Gastrocnemius medialis (tissue), 4 donors: ENCODE measurements at places on chromosomes 2 and 18. TPM values are rescaled to one million over a fixed set of nuclear protein-coding genes. Genes with fewer than 3 reads are reported as not detected.

DNA sequence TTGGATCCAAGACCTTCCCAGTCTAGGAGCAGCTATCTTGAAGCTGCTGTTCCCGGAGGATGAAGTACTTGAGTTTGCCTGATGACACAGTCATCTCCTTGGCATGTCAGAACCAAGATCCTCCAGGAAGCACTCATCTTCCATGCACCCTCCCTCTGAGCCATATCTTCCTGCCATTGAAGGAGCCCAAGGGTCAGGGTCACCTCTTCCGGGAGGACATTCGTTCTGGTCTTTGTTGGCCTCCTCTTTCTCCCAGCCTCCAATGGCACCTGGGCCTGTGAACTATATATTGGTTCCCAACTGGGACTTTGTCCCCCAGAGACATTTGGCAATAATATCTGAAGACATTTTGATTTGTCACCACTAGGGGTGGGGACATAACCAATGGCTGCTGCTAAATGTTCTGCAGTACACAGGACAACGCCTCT is 4.2 kb upstream of the MYO7B start:
- DNase-seq, result no peak
- H3K36me3 ChIP-seq, result no peaks in the 10 kb centered on the region
- no peak overlapping the region for H3K27ac ChIP-seq
- no peaks in the 10 kb centered on the region for H3K27me3 ChIP-seq

GRCh38 chr18:79988071-79988450 is 302 bp downstream of the TXNL4A start:
- peak overlapping the region; percentile 99 for H3K4me3 ChIP-seq
- H3K36me3 ChIP-seq, result no peaks in the 10 kb centered on the region
- no peaks in the 10 kb centered on the region for H3K27me3 ChIP-seq
- DNase-seq, result no peak
- peaks cover 27% of the 10 kb centered on the region for H3K4me1 ChIP-seq

GRCh38 chr2:149040451-149040850 is 2.0 kb downstream of the LYPD6B start:
- no peaks in the 10 kb centered on the region for H3K4me1 ChIP-seq
- no peak overlapping the region for H3K27ac ChIP-seq
- H3K27me3 ChIP-seq, result peaks cover 31% of the 10 kb centered on the region
- no peaks in the 10 kb centered on the region for H3K36me3 ChIP-seq

- H3K36me3 ChIP-seq, result no peaks in the 10 kb centered on the region
- H3K4me3 ChIP-seq, result peak overlapping the region; percentile 47
- peaks cover 38% of the 10 kb centered on the region for H3K4me1 ChIP-seq
Observed at GRCh38 chr18:34595690-34596089, 114.4 kb upstream of the DTNA start.

- H3K36me3 ChIP-seq, result no peaks in the 10 kb centered on the region
- peak overlapping the region; percentile 78 for H3K4me3 ChIP-seq
- H3K27ac ChIP-seq, result peak overlapping the region; percentile 80
- no peaks in the 10 kb centered on the region for H3K27me3 ChIP-seq
- DNase-seq, result no peak
- H3K4me1 ChIP-seq, result peaks cover 5% of the 10 kb centered on the region
Observed at GRCh38 chr2:84906108-84906899, 848 bp downstream of the TMSB10 start.

GRCh38 chr2:145595296-145595695 is 1075.4 kb upstream of the ZEB2 start:
- H3K27me3 ChIP-seq, result no peaks in the 10 kb centered on the region
- H3K4me3 ChIP-seq, result no peak overlapping the region
- no peak overlapping the region for H3K27ac ChIP-seq
- H3K36me3 ChIP-seq, result no peaks in the 10 kb centered on the region

CNDP1 gene
- not detected for total RNA-seq

D2HGDH gene
- 39.6 TPM for total RNA-seq

ANKRD30B gene
- not detected for total RNA-seq

DYSF gene
- 267 TPM for total RNA-seq

UGT1A4 gene
- total RNA-seq, result 0.51 TPM

PLGLB1 gene
- not detected for total RNA-seq

TBR1 gene
- total RNA-seq, result not detected
